ENCODE measurements at places on chromosomes 2 and 18.

- DNase-seq: no peak
Measured at GRCh38 chr18:8820396-8821082, 115.2 kb downstream of the MTCL1 start.

- DNase-seq: no peak
Measured at GRCh38 chr18:40056079-40056692, 1898.8 kb upstream of the PIK3C3 start.

DNA sequence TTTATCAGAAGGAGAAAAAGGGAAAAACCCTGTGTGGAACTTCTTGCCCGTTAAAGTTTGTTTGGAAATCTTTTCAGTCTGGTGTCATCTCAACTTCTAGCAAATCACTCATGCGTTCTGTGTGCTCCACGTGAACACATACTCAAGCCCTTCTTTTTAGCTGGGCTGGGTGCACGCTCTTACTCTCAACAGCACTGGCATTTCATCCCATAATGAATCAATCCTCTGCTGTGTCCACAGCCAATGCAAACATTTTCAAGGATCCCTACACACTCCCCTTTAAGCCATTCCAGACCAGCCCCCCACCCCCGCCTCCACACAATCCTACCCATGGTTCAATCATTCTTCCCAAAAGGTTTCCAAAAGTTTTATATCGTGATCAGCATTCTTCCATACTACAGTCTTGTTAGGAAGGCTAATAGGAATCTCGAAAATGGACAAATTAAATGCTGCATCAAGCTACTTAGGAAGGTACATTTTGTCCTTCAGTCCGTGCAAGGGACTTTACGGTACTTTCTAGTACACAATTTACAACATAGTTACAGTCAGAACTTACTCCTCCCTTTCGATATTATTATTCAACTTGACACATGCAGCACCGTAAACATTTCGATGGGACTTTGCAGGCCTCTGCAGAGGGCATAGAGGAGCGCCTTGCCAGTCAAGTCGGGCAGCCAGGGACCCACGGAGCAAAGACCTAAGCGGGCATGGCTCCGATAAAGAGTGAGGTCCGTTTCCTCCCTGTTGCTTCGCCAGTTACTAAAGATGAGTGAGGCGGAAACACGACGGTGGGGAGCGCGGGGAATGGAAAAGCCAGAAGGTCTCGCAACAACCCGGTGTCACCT lies 1.4 kb downstream of the PTGR3 start:
- DNase-seq: no peak

DNA sequence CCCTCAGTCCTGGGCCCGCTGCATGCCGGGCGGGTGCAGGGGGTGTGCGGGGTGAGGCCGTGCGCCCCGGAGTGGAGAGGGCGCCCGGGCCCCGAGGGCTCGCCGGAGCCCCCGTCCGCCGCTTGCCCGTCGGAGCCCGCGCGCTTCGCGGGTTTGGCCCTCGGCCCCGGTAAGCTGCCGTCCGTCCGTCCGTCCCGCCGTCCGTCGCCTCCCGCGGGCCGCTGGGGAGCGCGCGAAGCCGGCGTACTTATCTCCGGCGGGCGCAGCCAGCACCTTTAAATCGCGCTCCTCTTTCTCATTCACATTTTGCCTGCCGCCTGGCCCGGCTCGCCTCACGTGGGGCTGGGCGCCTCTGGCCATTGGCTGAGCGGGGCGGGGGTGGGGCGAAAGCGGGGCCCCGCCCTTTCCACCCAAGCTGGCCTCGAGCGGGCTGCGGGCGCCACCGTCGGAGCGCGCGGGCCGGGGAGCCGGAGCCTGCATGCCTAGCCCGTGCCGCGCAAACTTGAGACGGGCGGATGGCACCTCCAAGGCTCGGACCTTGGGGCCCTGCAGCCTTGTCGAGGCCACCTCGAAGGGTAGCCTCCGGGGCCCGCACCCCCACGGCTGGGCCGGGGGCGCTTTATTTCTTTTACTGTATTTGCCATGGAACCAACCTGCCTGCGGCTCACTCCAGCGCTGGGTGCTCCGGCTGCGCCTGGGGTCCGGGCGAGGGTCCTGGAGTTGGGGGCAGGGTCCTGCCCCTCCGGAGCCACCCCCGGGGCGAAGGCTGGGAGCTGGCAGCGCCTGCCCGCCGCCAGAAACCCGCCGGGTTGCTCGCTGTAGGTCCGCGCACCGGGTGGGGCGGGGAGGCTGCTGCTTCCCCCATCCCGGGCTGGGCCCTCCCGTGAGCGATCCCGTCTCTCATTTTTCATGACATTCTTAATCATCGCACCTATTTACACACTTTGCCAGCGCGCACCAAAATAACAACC lies at the start of gene GBX2:
GBX2 (minus strand) TSS at position 277 of the 971 bp plus-strand sequence. CDS start 415 bp downstream, outside the sequence.
- DNase-seq: no peak

DNA sequence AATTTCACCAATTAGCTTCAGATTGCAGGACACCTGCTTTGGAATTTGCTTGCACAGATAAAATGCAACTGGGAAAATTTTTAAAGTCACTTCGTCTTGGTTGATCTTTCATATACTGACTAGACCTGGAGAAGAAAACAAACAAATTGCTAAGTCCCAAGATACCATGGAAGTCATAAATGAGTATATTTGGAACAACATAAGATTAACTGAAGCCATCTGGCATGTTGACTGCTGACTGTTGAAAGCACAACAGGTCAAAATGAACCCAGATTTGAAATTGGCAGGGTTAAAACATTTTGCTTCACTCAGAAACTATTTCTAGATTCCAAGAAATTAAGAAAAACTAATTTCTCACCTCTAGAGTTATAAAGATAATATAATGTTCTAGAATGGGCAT lies 470.7 kb downstream of the LPIN1 start:
- no peak for DNase-seq

DNA sequence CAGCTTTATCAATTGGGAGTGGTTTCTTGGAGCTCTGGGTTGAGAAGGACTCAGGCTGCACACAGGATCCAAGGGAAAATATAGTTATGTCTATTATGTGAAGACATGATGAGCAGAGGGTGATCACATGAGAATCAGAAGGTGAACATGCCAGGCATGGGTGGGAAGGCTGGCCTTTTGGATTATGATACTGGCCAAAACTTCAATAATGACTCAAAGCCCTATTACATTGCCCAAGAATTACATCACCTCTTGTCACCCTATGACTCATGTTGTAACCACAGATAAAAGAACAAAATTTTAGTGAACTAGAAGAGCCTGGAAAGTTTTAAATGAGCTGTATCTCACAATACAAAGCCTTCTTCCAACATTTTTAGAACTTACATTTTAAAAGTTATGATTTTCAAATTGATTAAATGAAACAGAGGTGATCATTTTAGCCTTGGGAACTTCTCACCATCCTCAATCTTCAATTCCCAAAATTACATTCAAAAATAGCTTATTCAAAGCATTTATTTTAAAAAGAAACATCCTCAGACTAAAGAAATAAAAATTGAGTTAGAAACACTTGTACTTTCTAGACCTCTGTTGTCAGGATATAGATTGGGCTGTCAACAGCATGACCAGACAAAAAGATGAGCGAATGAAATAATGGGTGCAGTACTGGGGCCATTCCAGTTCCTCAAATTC lies 428.3 kb downstream of the MBD2 start:
- no peak for DNase-seq

DNA sequence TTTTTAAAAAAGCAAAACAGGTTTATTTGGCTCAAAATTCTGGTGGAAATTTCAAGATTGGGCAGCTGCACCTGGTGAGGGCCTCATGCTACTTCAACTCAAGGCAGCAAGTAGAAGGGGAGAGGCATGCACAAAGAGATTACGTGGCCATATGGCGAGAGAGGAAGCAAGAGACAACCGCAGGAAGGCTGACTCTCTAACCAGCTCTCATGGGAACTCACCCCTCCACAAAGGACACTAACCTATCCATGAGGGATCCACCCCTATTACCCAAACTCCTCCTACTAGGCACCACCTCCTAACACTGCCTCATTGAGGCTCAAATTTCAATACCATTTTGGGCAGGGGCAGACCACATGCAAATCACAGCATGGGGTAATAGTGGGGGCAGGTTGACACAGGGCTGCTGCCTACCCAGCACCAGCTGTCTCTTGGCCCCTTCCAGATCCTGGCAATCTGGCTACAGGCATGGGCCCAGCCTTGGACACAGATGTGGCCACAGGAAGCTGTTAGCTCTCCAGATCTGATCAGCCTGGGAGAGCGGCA lies 2.0 kb upstream of the CAPN10 start:
- no peak for DNase-seq

DNA sequence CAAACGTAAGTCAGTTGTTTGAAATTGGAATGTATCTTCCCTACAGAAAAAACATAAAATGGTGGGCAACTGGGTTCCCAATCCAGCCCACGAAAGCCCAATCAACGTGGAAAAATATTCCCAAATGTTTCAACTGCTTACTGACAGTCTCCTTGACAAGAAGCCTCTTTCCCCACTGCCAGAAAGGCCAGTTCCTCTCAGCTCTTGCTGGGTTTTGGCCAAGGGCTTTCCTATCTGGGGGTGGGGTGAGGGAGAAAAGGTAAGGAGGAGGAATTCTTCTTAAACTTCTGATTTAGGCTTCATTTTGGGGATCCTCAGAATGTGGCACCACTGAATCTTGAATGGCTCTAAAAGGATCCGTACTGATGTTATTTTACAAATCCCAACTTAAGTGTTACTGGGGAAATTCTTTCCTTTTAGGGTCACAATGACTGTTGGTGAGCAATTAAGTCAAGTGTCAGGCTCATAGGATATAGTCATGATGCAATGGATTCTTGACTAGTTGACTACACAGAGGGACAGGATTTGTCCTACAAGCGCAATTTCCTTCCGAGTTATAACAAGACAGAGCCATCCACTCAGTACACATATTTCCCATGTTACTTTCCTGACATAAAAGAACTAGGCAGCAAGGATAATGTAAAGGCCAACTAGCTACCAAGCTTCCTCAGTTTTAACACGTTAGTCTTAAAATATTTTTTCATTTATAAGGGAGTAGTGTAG lies 73.6 kb downstream of the SPRED2 start:
- no peak for DNase-seq

DNA sequence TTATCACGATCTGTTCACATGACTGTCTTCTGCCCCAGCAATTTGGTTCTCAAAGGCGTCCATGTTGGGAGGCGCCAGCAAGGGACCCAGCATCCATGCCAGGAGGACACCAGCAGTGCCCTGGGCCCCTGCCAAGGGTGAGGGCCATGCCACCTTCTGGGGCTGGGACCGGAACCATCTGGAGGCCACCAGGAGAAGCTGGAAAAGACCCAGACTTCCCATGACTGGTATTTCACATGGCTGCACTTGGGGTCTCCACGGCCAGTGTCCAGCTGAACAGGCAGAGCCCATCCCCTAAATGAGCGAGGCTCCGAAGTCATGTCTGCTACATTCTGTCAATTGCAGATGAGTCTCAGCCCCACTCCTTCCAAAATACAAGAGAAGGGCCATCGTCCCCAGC lies 306.8 kb upstream of the HS6ST1 start:
- no peak for DNase-seq

DNA sequence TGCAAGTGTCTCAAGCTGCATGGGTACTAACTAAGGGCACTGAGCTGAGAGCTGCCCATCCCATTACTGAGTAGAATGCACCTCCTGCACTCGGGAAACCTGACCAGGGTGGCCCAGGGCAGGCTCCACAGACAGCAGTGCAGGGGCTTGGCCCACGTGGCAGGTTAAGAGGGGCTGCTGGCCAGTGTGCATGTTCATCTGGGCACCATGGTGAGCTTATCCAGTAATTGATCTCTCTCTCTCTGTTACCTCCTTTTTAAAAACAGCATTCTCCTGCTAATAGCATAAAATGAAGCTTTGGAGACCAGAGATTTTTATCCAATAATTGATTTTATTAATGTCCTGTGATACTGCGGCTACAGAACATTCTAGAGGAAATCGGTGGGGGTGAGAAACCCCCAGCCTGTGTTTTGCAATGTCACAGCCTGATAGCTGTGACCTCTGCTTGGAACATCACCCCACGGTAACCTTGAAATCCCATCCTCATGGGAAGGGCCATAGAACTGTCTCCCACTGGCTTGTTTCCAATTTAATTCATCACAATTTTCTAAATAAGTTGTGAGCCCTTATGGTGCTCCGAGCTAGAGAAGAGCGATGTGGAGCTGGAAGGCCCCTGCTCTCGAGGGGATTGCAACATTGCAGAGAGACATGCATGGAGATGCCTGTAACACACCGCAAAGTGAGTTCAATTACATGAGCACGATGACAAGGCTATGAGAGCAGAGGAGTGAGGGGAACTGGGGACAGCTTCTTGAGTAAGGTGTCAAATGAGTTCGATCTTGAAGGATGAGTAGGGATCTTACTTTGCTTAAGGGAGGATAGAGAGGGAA lies 143.8 kb downstream of the GALNT14 start:
- no peak for DNase-seq

DNA sequence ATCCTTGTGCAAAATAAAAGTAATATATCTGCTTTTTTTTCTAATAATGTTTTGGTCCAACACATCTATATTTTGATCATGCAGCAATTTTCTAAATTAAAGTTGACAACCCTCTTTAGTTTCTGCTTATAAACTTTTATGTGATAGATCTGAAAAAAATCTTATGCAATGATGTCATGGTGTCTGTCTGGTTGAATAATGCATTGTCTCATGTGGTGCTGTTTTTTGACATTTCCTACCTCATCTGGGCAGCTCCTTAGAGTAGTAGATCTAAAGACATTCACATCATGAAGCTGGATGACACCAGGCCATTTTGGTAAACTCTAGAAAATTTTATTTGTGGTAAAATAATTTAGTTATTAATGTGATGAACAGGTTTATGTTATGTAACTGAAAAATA lies 106.8 kb upstream of the FN1 start:
- no peak for DNase-seq

DNA sequence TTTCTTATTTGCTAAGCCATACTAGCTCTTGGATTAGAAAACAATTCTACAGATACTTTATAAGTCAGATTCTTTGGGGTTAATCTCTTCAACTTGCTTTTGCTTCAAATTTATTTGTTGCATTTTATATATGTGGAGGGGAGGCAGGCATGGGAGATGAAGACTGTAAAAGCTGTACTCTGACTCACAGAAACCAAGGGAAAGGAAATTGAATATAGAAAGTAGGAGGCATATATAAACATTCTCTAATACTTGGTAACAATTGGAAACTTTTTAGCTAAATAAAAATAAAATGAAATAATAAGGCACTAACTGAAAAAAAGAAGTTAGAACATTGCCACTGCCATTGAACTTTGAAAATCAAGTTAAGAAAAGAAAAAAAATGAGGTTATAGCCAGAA lies 21.3 kb downstream of the PLA2R1 start:
- no peak for DNase-seq

- DNase-seq: no peak
Measured at GRCh38 chr2:1373830-1374229, 39.4 kb upstream of the TPO start.

DNA sequence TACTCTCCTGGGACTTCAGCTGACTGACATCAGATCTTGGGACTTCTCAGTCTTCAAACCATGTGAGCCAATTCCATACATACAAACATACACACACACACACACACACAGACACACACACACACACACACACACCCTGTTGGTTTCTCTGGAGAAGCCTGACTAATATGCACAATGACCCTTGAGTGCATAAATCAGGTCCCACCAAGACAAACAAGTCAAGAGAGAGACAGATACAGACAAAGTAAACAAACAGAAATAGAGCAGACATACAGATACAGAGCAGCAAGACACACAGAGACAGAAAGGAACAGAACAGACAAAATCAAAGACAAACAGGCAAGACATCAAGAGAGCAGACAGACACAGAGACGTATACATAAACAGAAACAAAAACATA lies 43.8 kb upstream of the DDX18 start:
- no peak for DNase-seq

GRCh38 chr18:52499016-52499415 lies 159.0 kb downstream of the DCC start:
- no peak for DNase-seq
